ENCODE measurements at places on chromosomes 11 and 22. TPM values are rescaled to one million over a fixed set of nuclear protein-coding genes. Genes with fewer than 3 reads are reported as not detected.

DNA sequence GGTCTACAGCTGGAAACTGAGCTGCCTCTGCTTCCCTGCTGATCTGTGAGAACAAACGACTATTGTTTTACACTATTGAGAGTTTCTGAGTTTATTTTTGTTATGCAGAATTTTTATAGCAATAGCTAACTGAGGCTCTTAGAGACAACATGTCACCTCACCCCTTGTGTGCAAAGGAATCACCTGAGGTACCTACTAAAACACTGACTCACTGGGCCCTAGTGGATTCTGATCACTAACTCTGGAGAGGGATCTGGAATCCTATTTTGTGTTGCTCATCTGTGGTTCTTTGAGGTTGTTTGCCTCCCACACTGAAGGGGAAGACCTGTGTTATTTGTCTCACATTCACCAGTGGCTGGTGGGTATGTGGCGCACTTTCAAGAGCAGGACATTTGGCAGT is 13.4 kb upstream of the B3GAT1 start:
- no peak for DNase-seq

Gene TBX10
- not detected for total RNA-seq

Gene PLA2G3
- total RNA-seq, result not detected

- no peak for DNase-seq
These were observed 167.0 kb upstream of the B3GAT1 start for GRCh38 chr11:134578807-134579723.

DNA sequence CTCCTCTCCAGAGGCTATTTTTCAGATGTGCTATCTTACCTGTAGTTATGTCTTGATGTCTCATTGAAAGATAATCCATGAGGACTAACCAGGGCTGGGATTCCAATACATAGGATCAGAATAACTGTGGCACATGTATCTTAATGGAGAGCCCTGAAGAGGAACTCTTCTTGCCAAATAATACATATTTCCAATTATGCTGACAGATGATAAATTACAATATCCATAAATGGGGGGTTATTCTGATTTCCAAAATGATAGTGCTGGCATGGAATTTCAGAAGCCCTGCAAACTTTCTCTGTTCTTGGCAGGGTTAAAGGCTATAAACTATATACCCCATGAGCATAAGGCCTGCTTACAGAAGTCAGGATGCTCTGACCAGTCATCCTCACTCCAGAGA is 154.2 kb downstream of the ATG16L2 start:
- DNase-seq, result no peak

DNA sequence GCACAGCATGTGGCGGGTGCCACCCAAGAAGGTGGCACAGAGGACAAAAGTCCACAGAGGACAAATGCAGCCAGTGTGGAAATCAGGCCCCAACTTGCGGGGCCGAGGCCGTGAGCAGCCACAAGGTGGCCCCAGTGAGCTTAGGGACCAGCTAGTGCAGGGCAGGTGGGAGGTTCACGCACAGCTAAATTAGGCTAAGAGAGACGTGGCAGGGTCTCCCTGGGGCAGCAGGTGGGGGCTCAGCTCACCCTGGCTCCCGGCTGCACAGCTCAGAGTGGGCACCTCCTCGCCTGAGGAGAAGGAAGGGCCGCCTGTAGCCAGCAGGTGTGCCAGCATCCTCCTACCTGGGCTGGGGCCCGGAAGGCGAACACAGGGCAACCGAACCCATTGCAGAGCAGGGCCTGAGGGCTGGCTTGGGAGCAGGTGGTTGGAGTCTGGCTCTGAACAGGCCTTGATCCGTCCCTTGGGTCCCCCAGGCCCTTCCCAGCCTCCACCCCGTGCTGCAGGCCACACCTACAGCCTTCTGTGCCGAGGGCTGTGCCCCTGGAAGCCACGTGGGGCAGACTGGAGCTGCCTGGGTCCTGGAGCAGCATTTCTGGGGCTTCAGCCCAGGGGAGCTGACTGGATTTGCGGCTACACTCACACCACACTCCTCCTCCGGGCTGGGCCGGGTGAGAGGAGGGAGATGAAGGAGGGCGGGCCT is 26.1 kb upstream of the CELSR1 start:
- DNase-seq, result peak; percentile 60

DNA sequence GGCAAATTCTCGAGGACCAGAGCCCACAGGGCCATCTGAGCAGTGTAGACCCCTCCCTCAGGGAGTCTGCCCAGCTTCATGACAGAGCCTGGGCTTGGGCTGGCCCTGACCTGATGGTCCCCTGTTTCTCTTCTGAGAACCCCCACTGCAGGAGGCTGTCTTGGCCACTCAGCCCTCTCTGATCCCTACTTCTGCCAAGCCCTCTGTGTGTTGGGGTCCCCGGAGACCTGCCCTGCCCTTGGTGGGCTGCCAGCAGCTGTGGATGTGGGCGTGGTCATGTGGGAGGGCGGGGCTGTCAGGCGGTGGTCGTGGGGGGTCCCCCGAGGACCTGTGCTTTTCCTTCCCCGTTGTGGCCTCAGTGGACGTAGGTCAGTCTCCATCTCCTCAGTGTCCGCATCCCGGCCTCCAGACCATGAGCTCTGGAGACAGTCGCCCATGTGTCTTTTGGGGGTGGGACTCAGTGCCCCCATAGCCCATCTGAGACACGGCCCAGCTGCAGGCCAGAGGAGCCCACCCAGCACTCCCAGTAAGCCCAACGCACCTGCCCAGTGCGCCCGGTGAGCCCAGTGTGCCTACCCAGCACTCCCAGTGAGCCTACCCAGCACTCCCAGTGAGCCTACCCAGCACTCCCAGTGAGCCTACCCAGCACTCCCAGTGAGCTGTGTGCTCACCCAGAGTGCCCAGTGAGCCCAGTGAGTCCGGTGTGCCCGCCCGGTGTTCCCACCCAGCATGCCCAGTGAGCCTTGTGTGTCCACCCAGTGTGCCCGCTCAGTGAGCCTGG is 409.2 kb downstream of the TBC1D22A start:
- DNase-seq, result no peak

DNA sequence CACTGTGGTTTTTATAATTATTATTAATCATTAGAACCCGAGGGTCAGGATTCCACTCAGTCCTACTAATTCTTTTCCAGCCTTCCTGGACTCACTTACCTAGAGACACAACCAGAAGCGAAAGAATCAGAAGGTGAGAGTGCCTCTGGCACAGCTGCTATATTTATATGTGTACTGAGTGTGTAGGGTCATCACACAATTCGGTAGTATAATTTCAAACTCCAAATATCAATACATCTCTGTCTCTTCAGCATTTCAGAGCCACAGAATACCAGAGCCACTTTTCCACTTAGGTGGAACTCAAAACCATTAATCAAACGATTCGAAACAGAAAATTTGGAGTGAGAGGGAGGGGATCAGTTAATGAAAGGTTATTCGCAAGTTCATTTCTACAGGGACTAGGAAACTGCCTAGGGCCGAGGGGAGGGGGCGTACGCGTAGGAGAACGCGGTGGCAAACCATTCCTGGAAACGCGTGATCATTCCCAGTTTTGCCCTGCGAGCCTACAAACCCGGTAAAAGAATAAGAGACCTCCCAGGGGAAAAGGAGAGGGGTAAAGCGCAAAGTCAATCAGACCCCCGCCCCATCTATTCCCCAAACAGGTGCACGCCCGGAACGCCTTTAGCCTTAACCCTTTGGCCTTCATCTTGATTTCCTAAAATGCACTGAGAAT is 5.4 kb downstream of the BSX start:
- no peak for DNase-seq

Gene KLHDC7B
- 4.4 TPM for total RNA-seq

DNA sequence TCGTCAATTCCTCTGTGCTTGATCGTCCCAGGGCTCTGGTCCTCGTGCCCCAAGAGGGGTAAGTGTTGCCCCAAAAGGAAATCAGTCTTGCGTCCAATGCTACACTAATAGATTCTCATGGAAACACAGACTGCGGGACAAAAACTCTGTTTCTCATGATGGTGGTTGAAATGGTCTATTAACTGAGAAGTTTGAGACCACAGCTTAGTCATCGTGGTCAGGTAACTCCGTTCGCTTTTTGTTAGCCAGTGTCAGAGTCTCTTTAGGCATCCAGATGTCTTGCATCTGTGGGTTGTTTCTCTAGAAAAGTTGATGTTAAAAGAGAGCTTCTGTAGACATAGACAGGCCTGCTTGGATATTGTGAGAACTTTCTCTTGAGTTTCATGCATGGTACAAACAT is 104.6 kb upstream of the SORL1-AS1 start:
- DNase-seq, result no peak

DNA sequence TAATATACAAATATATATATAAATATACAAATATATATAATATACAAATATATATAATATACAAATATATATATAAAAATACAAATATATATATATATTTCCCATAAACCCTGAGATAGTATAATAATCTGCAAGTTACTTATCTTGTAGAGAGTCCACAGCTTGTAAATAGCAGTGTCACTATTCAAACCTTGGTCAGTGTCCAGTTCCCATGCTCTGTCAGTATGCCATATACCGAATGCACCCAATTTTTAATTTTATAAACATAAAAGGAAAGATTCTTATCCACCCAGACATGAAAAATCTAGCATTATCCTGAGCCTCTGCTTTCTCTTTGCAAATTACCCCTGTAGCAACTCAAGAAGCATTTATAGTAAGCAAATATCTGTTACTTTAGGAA is 21.6 kb upstream of the CTSC start:
- no peak for DNase-seq

GRCh38 chr11:27060816-27061460 is 20.3 kb downstream of the BBOX1 start:
- DNase-seq, result no peak

Gene LMO1
- total RNA-seq, result not detected

DNA sequence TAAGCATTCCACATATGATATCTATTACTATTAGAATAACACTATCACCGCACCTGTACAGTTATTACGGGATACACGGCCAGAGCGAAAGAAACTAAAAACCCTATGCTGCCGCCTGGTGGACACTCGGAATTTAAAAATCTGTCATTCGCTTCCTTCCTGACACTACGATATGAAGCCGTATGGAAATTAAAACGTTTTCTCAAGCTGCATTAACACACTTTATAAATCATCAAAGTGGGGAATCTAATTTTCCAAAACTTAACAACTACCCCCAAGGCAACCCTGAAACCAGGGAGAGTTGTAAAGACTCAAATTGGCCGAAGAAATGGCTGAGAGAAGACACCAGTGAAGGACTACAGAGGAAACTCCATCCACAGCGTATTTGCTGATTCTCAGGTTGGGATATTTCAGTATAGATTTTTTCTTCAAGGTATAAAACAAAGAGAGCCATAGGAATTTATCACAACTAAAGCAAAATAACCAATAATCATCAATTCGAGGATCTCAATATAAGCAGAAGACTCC is 1.4 kb downstream of the CCDC73 start:
- DNase-seq, result peak; percentile 60

GRCh38 chr11:116980136-116980793 is 118.0 kb downstream of the SIK3 start:
- peak; percentile 24 for DNase-seq

- DNase-seq, result no peak
These were observed 1630.1 kb upstream of the TENM4 start for GRCh38 chr11:81070948-81071347.

DNA sequence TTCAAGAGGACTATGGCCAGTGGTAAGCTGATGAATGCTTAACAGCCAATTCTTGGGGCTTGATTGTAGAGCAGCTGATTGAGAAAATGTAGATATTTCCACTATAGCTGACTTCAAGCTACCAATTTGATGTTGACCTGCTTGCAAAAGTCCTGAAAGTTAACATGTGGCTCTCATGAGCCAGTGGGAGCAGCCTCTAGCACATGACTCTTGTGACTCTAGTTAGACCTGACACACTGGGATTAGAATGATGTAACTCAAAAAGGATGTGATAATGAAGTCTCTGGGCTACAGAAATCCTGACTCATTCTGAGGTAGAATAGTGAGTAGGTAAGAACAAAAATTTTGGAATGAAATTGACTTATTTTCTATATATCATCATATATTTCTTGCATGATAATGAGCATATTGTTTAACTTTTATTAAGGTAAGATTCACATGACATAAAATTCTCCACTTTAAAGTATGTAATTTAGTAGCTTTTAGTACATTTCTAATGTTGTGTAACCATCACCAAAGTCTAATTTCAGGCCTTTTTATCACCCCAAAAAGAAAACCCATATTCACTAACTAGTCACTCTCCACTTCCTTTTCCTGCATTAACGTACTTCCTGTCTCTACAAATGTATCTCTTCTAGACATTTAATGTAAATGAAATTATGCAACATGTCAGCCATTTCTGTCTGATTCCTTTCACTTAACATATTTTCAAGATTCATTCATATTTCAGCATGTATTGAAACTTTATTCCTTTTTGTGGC is 16.1 kb upstream of the OR52H1 start:
- no peak for DNase-seq

- no peak for DNase-seq
These were observed 29.8 kb downstream of the TEAD1 start for GRCh38 chr11:12704049-12704448.

DNA sequence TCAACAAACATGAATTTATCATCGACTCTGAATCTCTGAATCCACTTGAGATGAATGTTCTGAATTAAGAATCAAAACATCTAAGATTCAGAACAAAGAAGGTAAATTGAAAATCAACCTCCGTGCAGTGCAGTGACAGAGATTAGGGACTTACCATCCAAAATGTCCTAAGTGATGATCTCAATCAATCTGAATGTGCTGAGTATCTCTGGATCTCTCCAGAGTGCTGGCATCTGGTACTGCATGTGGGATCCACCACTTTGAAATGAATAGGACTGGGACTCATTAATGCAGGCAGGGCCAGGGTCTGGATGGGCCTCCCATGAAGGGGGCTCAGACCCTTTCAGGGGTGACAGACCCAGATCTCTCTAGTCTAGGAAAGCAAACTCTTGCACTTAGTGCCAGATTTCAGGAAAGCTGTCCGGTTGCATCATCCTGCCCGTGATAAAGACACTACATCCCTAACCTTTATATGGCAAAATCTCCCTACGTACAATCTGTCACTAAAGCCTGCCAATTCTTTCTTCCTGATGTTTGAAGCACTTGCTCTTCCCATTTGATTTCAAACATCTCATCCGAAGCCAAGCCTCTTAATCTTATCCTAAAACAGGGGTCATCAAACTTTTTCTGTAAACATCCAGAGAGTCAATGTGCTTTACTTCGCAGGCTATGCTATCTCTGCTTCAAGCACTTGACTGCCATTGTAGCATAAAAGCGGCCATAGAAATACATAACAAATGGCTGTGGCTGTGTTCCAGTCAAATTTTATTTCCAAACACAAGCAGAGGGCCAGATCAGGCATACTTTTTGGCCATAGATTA is 263.3 kb downstream of the LARGE1 start:
- DNase-seq, result no peak

DNA sequence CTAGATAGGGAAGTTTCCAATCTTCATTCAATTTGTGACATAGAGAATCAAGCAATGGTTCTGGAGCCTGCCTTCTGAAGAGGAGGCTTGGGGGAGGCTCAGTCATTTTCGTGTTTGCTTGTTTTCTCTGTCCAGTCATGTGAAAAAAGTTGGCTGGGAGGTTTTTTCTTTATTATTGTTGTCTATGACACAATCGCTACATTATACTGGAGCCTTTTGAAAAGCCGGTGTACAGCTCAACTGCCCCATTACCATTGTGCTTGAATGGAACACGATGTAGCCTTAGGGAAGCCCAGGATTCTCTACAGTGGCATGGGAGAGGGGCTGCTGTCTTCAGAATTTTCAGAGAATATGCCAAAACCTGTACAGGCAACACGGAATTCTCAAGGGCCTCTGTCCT is 57.9 kb upstream of the NCAM1 start:
- no peak for DNase-seq

Measured in naive thymus-derived CD4-positive, alpha-beta T cell (primary cell).